Right ventricle myocardium inferior (tissue), 1 donor: ENCODE measurements at places on chromosomes 12 and 14. TPM values are rescaled to one million over a fixed set of nuclear protein-coding genes. Genes with fewer than 3 reads are reported as not detected.

Gene TMTC1
- total RNA-seq = 33.8 TPM

Gene HOXC12
- total RNA-seq = not detected

Gene WNT5B
- total RNA-seq = 2.9 TPM

DNA sequence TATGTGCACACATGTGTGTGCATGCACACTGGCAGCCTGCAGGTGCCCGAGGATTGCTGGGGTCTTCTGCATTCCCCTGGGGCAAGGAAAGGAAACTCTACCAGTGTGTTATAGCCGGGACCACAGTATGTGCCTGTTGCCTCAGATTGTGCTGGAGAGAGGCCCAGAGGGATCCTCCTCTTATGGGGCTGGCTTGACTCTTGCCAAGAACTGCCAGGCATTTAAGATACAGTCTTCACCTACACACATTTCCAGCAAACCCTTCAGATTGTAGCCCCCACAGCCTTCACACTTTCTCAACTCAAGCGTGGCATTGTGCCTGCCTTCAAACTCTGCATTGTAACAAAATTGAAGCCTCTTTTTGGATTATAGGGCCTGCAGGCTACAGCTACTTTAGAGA lies 176.7 kb upstream of the DYRK2 start:
- DNase-seq = no peak

- no peak for DNase-seq
Measured at GRCh38 chr12:96335270-96335669, 65.0 kb downstream of the CDK17 start.

- DNase-seq = no peak
Measured at GRCh38 chr12:109573914-109574244, 285 bp downstream of the MVK start.

GRCh38 chr12:102549691-102550090 lies 69.3 kb upstream of the IGF1 start:
- DNase-seq = no peak

DNA sequence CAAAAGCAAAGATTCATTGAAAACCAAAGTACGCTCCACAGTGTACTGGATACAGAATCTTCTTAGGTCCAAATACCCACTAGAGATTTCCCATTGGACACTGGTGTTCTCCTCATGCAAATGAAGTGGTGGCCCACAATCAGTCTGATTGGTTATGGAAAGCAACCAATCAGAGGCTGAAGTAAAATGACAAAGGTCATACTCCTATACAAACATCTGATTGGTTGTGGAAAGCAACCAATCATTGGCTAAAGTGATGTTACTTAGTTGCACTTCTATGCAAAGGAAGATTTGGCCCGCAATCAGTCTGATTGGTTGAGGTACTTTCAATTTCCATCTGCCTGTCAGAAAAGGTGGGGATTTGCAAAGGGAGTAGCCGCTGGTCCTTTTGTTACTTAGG lies 1.3 kb upstream of the WASHC3 start:
- DNase-seq = no peak
